Right renal cortex interstitium (tissue), 3 donors: ENCODE measurements at places on chromosomes 2 and 18.

- no peak for DNase-seq
These were observed 15.4 kb upstream of the RMC1 start for GRCh38 chr18:23487738-23488570.

DNA sequence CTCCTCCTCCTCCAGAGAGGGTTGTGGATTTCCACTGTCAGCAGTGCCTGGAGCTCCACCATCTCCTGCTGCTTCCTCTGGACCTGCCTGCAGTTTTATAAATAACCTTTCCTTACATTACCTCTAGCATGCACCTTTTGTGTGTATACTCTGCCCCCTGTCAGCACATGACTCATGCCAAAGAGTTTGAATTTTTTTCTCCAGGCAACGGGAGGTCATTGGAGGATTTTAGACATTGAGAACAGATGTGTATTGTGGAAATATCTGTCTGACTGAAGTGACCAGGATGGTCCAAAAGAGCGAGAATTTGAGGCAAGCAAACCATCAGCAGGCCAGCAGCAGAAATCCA lies 31.7 kb downstream of the IL37 start:
- no peak for DNase-seq

- no peak for DNase-seq
These were observed 102.5 kb downstream of the EVA1A start for GRCh38 chr2:75458201-75458600.

DNA sequence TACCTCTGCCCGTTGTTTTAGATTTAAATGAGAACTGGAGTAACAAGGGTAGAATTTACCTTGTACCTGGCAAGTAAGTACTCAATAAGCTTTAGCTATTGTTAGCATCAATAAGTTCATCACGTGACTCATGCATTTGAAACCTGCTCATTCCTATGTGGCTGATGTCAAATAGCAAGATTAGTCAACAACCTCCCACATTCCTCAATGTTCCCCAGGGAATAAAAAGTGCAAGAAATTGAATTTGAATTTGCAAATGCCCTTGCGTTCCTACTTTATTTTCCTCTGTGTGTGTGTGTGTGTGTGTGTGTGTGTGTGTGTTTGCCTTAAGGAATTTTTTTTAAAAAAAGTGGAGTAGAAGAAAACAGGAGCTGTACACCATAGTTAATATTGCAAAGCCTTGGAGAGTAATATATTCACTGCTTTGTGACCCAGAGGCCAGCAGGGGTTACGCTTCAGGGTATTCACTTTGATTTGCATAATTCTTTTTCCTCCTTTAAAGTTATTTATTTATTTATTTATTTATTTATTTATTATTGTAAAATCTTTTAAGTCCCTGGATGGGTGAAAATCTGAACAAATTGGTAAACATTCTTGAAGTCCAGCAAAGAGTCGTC lies 43.9 kb upstream of the DNAH7 start:
- DNase-seq = no peak

- DNase-seq = no peak
These were observed 179.4 kb downstream of the INHBB start for GRCh38 chr2:120525056-120526046.

GRCh38 chr2:208360259-208361076 lies 46.1 kb upstream of the PTH2R start:
- no peak for DNase-seq

GRCh38 chr2:28395334-28396061 lies 2.8 kb downstream of the FOSL2 start:
- no peak for DNase-seq

GRCh38 chr18:12811191-12811950 lies 72.7 kb downstream of the PTPN2 start:
- DNase-seq = no peak

DNA sequence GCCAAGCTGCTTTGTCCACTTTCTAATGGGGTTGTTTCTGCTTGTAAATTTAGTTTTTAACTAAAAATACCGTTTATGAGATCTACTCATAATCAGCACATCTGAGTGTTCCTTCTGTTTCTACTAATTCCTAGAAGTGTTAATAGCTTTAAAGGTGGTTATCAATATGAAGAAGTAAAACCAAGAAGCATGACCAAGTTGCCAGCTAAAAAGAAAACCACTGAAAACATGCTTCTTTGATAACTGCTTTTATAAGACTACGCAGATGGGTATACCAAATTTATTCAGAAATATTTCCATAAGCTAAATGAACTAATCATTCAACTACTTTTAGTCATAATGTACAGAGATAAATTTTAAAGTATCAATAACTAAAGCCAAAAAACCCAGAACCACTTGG lies 101.8 kb downstream of the C2orf74 start:
- no peak for DNase-seq

- no peak for DNase-seq
These were observed 2.8 kb downstream of the CAPN10 start for GRCh38 chr2:240589375-240589774.

DNA sequence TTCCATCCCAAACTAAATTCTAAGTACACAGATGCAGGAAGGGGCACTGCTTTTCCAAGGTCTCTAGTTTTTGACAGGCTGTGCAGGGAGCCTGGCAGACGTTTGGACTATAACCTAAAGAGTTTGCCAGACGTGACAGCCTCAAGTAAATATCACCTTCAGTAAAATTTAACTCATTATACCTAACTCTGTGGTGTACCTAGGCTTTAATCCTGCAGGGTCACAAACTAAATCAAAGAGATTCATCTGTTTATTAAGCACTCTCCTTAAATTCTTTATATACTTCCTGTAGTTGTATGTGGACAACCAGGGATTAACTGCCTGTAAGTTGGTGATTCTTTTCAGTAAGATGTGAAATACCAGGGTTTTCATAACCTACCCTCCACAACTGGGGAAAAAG lies 92.9 kb downstream of the ACVR1 start:
- no peak for DNase-seq

- DNase-seq = no peak
These were observed 52.8 kb downstream of the EIF2AK3 start for GRCh38 chr2:88574445-88574844.

GRCh38 chr18:55290898-55291297 lies 297.1 kb downstream of the TCF4 start:
- DNase-seq = no peak

- DNase-seq = no peak
These were observed 7.7 kb upstream of the SNTG2 start for GRCh38 chr2:942775-943460.

DNA sequence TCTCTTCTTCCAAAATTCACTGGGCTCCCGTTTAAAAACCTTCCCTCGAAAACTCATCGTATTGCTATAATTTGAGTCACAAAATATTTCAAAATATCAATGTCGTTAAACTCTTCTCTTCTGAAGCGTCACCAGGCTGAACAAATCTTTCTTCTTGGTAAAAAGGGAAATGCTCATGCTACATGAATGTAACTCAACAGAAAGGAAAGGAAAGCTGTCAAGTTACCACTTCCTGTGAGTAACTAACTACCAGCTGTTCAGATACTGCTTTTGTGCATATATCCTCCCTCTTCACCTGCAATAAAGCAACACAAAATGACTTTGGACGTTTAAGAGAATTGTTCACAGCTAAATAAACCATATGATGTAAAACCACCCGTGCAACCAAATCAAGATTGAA lies 95.4 kb downstream of the DOCK10 start:
- DNase-seq = no peak

- DNase-seq = no peak
These were observed 4.6 kb upstream of the DNAJC5G start for GRCh38 chr2:27270670-27271069.

DNA sequence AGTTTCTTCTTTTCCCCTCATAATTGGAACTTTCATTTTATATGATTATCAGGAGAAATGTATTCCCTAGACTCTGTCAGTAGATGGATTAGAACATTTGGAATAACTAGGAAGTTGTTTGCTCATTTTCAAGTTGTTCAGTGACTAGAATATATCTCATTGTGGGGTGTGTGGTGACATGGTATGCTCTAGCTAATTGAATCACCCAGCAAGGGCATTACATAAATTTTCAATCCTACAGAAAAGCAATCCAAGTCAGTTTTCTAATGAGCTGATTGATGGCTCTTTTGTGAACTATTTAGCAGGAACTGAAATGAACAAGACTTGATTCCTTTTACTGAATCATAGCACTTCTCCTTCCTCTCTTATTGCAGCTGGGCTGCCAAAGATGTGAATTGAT lies 461.4 kb downstream of the TGIF1 start:
- no peak for DNase-seq

DNA sequence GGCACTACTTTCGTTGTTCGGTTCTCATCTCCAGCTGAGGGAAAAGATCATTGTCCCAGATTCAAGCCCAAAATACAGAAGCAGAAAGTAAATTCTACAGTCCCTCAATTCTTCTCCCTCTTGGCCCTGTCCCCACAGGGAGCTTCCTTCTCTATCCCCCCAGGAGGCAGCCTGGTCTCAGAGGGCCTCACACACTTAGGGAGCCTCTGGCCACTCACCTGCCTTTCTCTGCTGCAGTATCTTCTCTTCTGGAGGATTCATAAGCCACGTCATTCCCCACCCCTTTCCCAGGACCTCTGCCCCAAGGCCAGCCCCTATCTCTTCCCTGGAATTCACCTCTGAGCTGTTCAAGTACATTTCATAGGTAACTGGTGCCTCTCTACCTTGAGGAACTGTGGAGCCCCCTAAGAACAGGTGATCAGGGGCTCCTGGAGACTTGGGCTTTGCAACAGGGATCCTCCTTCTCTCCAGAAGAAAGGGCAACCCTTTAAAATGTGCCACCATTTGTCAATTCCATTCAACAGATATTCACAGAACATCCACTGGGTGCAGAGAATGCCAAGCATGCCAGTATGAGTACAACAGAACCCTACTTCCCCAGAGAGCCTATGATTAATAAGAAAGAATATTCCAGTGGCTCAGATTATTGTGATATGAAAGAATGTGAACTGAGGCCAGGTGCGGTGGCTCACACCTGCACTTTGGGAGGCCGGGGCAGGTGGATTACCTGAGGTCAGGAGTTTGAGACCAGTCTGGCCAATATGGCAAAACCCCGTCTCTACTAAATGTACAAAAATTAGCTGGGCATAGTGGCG lies 72.9 kb downstream of the CIB4 start:
- no peak for DNase-seq

GRCh38 chr2:85734015-85734414 lies 19.8 kb upstream of the ATOH8 start:
- no peak for DNase-seq

DNA sequence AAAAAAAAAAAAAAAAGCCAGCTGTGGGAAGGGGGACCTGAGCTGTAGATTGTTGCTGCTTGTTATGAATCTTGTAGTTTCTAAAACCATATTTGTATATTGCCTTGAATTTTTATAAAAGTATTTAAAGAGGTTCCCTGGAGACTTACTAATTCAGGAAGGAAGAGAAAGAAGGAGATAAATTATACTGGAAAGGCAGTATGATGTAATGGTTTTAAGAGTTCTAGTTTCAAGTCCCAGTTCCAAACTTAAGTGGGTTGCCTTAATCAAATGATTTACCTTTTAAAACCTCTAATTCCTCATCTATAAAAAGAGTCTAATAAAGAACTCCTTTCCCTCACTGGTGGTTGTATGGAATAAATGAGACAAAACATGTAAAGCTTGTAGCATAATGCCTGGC lies 62.2 kb downstream of the PTRHD1 start:
- DNase-seq = no peak

DNA sequence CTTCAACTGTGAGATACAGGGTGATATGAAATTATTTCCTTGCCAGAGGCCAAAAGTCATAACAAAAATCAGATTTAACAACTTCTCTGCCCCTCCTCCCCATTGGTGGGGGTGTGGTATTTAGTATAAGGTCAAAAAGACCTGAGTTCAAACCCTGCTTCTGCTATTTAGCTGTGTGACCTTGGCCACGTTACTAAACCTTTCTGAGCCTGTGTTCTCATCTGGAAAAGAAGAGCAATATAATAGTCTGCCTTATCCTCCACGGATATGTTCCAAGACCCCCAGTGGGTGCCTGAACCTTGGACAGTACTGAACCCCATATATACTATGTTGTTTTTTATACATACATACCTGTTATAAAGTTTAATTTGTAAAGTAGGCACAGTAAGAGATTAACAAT lies 3.7 kb downstream of the CDC42EP3 start:
- DNase-seq = no peak

DNA sequence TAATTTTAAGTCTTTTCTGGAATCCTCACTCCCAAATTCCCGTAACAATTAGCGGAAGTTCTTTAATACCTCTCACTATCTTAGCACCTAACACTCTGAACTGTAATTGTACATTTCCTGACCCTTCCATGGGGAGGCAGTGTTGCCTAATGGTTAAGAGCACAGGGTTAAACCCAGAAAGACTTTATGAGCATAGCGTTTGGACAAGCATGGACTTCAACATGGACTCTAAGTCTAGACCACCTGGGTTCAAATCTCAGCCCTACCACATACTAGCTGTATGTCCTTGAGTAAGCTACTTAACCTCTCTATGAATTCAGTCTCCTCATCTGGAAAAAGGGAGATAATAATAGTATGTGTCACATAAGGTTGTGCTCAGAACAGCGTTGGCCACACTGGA lies 13.0 kb downstream of the ANTXR1 start:
- DNase-seq = no peak

GRCh38 chr2:109607766-109608165 lies 6.0 kb downstream of the SEPTIN10 start:
- no peak for DNase-seq

- DNase-seq = no peak
These were observed 408.9 kb downstream of the LRATD1 start for GRCh38 chr2:15041429-15041837.

DNA sequence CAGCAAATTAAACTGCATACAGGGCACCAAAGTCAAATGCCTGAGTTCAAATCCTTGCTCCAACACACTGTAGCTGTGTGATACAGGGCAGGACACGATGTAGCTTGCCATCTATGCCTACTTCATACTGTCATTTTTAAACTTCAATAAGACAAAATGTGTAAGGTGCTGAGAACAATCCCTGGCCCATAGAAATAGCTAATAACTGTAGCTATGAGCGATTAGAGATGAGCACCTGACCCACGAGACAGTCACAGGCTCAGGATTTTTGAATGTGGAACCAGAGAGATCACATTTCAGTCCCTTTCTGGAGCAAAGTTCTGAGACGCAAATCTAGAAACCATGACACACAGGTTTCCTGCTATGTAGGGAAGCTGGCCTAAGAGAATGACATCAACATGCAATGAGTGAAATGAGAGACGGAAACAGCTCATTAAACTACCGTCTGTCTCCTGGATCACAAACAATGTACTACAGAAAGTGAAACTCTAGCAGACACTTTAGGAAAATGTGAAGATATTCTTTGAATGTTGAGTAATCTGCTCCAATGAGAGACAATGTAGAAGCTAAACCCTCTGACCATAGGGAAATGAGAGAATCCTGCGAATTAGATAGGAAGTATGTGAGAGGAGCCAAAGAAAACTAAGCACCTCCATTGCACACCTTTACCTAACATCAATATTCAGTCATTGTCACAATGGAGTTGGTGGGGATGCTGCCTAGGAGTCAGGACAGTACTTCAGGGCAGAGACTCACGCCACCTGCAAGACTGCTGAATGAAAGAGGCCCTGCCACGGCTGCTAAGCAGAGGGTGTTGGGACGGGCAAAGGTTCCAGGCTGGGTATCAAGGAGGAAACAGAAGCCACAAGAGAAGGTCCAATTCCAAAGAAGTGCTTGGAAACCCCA lies 25.5 kb downstream of the B4GALT6 start:
- DNase-seq = peak; percentile 29
